Stimulated activated CD8-positive, alpha-beta memory T cell treated with anti-CD3 and anti-CD28 coated beads, Interleukin-7, amount 100 ng/mL, for 1 hour (primary cell): ENCODE measurements at places on chromosomes 5 and 9.

DNA sequence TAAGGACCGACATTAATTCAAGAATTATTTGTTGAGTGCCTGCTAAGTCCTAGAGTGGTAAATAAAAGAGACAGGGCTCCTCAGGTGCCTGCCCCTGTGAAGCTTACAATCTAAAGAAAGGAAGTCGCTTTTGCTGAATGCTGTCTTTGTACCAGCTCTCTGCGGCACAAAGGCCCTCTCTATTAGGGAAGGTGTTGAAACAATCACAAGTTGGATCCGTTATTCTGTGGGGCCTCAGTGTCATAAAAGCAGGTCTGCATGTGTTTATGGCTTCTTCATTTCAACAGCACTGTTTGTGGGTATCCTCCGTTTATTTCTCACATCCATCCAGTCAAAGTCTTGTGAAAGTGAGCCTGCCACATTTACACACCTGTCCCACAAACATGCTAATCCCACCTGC lies 7.0 kb upstream of the MVB12B start:
- DNase-seq, result no peak

- no peak for DNase-seq
Observed at GRCh38 chr9:86718388-86719049, 228.8 kb downstream of the GAS1 start.

GRCh38 chr9:125683486-125683885 lies 23.5 kb downstream of the MAPKAP1 start:
- no peak for DNase-seq

DNA sequence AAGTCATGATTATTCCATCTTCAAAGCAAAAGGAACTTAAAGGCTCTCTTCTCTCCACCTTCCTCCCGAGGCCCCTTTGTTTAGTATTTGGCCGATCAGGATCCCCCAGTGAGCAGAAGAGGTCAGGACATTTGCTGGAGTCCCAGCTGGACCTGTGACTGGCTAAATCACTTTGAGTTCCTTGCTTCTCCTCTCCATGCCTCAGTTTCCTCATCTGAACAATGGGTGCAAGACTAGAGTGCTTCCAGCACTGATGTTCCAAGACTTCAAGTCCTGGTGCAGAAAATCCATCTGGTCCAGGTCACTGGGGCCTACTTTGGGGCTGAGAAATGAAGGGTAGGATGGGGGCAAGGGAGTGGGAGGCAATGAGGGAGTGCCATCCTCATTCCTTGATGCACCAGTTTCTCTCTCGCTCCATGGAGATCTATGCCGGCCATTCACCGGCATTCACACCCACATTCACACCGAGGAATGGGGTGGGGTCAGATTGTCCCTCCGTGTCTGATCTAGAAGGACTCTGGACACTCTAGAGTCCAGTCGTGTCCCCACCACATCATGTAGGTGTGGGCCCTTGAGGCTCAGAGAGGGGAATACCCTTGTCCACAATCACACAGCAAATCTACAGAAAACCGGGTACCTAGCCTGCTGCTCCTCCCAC lies 38.7 kb upstream of the IL17B start:
- DNase-seq, result no peak

- DNase-seq, result no peak
Observed at GRCh38 chr5:148125641-148126040, 42.7 kb upstream of the SPINK14 start.

DNA sequence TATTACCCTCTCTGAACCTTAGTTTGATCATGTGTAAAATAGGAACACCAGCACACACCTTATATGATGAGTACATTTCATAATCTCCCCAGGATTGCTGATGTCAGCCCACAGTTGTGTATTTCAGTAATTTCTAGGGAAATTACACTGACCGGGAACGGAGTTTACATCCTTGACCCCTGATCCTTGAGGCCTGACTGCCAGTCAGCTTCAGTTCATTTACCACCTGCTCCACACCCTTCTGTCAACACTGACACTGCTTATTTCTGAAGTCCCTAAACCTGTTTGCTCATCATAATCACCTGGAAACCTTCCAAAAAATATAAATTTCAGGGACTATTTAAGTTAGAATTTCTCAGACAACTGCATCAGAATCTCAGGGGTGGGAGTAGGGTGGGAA lies 55.3 kb downstream of the ZNF622 start:
- DNase-seq, result no peak
